Right lobe of liver (tissue), 6 donors: ENCODE measurements at places on chromosomes 16 and 17. TPM values are rescaled to one million over a fixed set of nuclear protein-coding genes. Genes with fewer than 3 reads are reported as not detected.
A peak's percentile ranks its signal among the peaks of the same experiment; 100 is the strongest.

DNA sequence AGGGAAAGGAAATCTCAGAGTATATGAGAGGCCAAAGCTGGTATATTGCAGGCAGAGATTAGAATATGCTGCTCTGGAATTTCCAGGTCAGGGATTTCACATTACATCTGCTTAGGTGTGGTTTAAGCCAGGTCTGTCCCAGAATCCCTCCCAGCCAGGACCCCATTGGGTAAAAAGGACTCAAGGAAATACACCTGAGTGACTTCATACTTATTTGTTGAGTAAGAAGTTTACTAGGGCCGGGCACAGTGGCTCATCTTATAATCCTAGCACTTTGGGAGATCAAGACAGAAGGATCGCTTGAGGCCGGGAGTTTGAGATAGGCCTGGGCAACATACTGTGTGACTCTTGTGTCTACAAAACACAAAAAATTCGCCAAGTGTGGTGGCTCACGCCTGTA, 7.2 kb downstream of the PIPOX start:
- no peaks in the 10 kb centered on the region for H3K4me1 ChIP-seq
- no peaks in the 10 kb centered on the region for H3K36me3 ChIP-seq
- no peaks in the 10 kb centered on the region for H3K27me3 ChIP-seq
- no peak overlapping the region for H3K27ac ChIP-seq

DNA sequence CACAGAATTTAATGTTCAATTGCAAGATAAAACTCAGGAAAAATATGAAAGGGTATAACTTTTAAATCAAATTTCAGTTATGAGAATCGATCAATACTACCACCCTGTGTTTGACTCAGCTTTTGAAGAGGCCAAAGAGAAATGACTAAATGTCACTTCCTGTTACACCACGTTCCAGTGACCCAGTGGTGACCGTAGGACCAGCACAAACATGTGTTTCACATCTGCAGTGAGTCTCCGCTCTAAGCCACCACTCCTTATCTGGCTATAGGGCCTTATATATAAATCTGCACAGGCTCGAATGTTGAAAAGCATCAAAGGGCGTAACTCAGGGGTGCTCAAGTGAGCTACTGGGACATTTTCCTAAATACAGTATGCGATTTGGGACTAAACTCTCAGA, 36.1 kb downstream of the CYB5D2 start:
- no peaks in the 10 kb centered on the region for H3K36me3 ChIP-seq
- no peak overlapping the region for H3K4me3 ChIP-seq
- no peak overlapping the region for H3K27ac ChIP-seq
- DNase-seq = no peak
- H3K4me1 ChIP-seq = no peaks in the 10 kb centered on the region
- H3K27me3 ChIP-seq = no peaks in the 10 kb centered on the region

DNA sequence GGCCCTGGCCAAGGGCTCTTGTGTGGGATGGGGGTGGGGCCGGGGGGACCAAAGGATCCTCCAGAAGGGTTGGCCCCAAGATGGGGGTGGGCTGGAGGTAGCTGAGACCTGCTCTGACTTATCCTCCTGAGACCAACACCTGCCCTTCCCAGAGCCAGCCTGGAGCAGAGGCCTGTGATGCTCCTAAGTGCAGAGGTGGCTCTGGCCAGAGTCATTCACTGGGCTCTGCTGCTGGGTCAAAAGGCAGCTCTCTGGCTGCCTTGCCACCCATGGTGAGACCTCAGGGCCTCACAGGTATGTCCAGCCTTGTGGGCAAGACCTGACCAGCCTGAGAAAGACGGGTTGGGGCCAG, 393 bp downstream of the SERPINF2 start:
- H3K4me1 ChIP-seq = peaks cover 33% of the 10 kb centered on the region
- H3K4me3 ChIP-seq = peak overlapping the region; percentile 66
- peak overlapping the region; percentile 81 for H3K27ac ChIP-seq
- no peaks in the 10 kb centered on the region for H3K36me3 ChIP-seq

GRCh38 chr16:67552476-67552875, 9.8 kb upstream of the CTCF start:
- H3K27me3 ChIP-seq = no peaks in the 10 kb centered on the region
- H3K27ac ChIP-seq = no peak overlapping the region
- DNase-seq = peak; percentile 28

DNA sequence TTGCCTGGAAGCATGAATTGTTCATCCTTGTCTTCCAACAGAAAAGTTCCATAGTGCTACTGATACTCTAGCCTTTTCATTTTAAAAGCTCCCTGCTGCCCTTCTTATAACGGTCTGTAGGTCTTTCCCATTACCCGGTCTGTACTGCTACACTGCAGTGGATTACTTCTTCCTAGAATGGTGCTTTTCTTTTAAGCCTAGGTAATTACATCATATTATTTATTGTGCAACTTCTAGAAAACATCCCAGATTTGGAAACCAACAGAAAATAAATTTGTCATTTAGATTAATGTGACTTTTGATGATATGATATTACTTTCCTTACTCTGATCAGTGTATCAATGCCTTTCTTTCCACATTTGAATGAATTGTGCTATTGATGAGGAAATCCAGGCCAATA, 199.4 kb downstream of the TANC2 start:
- no peaks in the 10 kb centered on the region for H3K4me1 ChIP-seq
- H3K36me3 ChIP-seq = no peaks in the 10 kb centered on the region
- H3K27me3 ChIP-seq = no peaks in the 10 kb centered on the region
- no peak overlapping the region for H3K4me3 ChIP-seq
- DNase-seq = no peak

GRCh38 chr16:11605891-11606290, 19.2 kb upstream of the LITAF start:
- no peaks in the 10 kb centered on the region for H3K4me1 ChIP-seq
- H3K27ac ChIP-seq = no peak overlapping the region

GRCh38 chr16:27950206-27950887, 113.2 kb downstream of the GSG1L start:
- no peak overlapping the region for H3K4me3 ChIP-seq
- no peak for DNase-seq
- H3K36me3 ChIP-seq = no peaks in the 10 kb centered on the region
- H3K4me1 ChIP-seq = no peaks in the 10 kb centered on the region
- H3K27ac ChIP-seq = no peak overlapping the region
- H3K27me3 ChIP-seq = no peaks in the 10 kb centered on the region

DNA sequence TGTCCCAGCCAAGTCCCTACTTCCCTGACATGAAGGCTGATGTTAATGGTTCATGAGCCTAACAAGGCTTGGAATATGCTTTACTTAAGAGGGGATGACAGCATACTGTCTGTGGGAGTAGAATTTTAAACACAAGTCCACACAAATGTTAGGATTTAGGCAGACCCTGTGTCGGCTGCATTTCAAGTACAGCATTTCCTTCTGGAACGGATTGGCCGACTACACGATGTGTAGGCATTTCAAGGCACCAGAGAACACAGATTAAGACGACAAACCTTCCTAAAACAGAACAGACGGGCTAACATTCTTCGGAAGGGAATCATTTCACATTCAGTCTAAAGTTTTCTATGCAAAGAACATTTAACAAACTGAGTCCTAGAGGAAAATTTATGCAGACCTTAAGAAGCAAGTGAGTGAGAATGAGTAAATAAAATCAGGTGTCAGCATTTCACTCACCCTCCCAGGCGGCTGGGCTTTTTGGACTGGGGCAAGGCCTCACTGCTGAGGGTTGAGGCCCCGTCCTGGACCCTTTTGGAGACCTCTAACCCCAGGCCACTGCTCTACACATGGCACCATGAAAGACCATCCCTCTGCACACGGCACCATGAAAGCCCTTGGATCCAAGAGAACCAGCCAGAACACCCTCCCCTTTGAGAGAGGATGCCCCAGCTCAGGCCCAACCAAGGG, 67.5 kb downstream of the SMPD3 start:
- peaks cover 5% of the 10 kb centered on the region for H3K4me1 ChIP-seq
- H3K36me3 ChIP-seq = no peaks in the 10 kb centered on the region
- no peak overlapping the region for H3K27ac ChIP-seq
- H3K4me3 ChIP-seq = no peak overlapping the region
- H3K27me3 ChIP-seq = no peaks in the 10 kb centered on the region

DNA sequence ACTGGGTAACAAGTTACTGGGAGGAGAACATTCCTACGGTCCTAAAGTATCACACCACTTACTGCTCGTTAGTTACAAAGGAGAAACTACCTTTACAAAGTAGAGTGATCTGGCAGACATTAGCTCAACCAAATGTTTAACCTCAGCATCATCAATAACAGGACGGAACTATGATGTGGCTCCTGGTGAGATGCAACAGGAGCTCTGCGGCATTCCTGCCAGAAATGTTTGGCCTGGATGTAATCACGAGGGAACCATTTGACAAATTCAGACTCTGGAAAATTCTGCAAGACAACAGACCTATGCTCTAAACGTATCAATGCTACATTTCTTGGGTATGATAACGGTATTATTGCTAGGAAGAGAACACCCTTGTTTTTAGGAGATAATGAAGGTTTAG, 80.4 kb downstream of the MRM3 start:
- H3K27ac ChIP-seq = no peak overlapping the region
- H3K4me1 ChIP-seq = no peaks in the 10 kb centered on the region
- no peaks in the 10 kb centered on the region for H3K27me3 ChIP-seq
- no peaks in the 10 kb centered on the region for H3K36me3 ChIP-seq
- no peak for DNase-seq

DNA sequence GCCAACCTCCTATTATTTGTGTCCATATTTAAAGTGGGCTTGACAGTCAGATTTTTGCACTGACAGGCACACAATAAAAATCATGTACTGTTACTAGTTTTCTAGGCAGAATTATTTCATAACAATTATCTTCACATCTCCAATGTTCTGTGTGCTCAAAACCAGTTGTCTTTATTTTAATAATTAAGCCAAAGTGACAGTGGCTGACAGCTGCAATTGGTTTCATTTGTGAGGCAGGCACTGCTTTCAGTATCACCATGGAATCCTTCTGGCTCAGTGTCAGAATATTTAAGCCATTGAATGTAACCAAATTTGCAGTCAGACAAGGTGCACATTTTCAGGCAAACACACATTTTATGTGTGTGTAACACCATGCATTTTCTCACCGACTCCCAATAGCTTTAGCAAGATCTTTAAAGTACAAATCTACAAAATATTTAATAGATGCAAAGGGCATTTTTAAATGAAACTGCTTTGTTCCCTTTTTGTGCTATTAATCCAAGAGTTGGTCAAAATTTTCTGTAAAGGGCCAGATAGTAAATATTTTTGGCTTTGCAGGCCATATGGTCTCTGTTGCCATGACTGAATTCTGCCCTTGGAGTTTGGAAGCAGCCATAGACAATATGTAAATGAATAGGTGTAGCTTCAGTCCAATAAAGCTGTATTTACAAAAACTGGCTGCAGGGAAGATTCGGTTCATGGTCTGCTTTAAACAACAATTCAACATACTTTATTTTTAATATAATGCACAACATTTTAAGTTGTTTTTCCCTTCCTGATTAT, 486.0 kb downstream of the KCNJ2 start:
- H3K27ac ChIP-seq = peak overlapping the region; percentile 25
- no peak for DNase-seq
- no peaks in the 10 kb centered on the region for H3K4me1 ChIP-seq
- no peaks in the 10 kb centered on the region for H3K27me3 ChIP-seq

DNA sequence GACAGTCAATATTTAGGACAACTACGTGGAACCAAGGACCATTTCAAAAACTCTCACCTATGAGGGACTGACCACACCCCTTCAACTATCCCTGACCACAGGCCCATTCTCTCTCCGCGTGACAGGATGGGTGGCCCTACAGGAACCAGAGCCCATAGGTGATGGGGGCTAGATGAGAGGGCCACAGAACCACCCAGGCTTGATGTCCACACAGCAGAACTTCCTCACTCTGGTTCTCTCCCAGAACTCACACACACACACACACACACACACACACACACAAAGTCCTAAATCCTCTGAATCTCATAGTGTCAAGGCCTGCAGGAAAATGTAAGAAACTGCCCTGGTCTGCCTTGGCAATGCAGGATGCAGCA, 1.5 kb downstream of the ZNF319 start:
- H3K27ac ChIP-seq = no peak overlapping the region
- H3K27me3 ChIP-seq = no peaks in the 10 kb centered on the region
- peaks cover 13% of the 10 kb centered on the region for H3K4me1 ChIP-seq
- no peak overlapping the region for H3K4me3 ChIP-seq

GRCh38 chr17:2338315-2338657, 985 bp downstream of the SGSM2 start:
- H3K4me1 ChIP-seq = peaks cover 9% of the 10 kb centered on the region
- H3K27me3 ChIP-seq = no peaks in the 10 kb centered on the region
- no peak for DNase-seq

ITGAL gene
- 12.4 TPM for total RNA-seq

CD300A gene
- total RNA-seq = 5.8 TPM

STAC2 gene
- total RNA-seq = not detected

CFDP1 gene
- 23.9 TPM for total RNA-seq

GDPD1 gene
- total RNA-seq = 3.2 TPM
